ENCODE measurements at places on chromosomes 7 and 10.

DNA sequence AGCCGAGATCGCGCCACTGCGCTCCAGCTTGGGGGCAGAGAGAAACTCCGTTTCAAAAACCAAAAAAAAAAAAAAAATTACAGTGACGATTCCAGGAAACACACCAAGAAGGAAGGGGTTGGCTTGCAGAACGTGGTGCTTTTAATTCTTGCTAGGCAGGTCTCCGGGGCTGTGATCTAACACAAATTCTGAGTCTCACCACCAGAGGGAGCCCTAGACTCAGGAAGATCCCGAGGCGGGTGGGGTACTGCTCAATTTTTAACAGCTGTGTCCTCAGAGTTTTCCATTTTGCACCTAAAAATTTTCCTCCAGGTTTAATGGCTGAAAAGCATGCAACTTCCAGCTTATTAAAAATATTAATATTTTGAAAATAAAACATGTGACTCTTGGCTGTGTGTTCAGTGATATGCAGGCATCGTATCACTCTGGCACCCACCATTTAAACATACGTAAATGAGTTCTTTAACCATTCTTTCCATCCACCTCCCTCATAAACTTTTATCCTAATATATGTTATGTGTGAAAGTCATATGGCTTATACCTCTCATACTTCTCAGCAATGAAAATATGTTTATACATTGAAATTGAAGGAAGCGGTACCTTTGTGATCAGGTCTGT, 26.5 kb upstream of the NUB1 start:
- DNase-seq, result peak; percentile 65

DNA sequence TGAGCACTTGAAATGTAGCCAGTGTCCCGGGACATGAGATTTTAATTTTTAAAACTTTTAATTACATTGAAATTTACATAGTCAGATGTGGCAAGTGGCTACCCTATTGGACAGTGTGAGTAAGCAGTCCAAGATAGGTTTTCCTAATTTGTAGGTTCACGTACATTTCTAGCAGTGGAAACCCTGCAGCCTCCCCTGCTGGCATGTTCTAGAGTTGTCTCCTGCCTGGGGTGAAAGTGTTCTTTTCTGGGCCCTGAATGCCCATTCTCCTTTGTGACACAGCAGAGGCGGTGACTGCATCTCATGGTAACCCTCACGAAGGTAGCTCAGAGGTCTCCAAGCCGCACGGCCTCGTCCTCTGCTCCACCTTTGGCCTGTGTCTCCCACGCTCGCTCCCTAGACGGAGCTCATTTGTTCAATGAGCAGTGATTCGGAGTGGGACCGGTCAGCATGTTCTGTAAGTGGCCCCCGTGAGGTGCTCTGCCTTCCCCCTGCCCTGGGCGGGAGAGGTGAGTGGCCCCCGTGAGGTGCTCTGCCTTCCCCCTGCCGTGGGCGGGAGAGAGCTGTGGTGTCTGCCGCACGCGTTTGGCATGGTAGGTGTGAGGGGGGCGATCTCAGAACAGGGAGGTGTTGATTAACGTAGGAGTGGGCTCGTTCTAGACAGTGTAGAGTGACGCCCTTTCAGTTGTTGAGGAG, 18.0 kb downstream of the WDR37 start:
- no peak for DNase-seq

GRCh38 chr10:58829839-58830238, 317.2 kb downstream of the BICC1 start:
- no peak for DNase-seq

- no peak for DNase-seq
Measured at GRCh38 chr7:40298421-40298820, 163.6 kb downstream of the SUGCT start.

- peak; percentile 54 for DNase-seq
Measured at GRCh38 chr7:34107276-34107675, 201.9 kb downstream of the BMPER start.

DNA sequence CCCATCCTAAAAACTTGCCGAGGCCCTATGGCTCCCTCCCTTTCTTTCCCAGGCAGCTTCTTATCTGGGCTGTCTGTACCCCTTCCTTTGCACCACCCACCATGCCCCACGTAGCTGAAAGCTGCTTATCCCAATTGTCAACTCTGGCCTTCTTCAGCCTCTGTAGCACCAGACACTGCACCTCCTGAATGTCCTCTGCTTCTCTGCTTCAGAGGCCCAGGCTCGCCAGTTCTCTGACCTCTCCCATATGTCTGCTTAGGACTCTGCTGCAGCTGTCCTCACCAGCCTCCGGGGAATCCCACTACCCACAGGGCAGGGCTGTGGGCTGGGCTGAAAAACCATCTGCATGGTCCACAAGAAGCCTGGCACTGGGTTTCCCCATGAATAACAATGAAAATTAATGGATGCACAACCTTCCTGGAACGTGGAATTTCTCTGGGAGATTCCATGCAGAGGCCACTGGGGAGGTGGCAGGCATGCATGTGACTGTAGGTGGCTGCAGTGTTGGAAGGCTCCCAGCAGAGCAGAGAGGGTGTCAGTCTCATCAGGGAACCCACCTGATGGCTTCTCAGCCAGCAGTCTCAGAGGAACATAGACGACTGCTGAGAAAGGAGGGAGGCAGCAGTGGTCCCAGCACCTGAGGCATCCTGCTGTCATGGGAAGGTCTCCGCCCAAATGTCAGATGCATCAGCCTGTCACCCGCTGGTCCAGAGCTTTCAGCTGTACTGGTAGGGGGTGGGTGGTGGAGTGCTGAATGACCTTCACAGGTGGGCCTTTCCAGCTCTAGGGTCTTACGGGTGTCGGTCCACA, 16.8 kb upstream of the SH2D4B start:
- no peak for DNase-seq

DNA sequence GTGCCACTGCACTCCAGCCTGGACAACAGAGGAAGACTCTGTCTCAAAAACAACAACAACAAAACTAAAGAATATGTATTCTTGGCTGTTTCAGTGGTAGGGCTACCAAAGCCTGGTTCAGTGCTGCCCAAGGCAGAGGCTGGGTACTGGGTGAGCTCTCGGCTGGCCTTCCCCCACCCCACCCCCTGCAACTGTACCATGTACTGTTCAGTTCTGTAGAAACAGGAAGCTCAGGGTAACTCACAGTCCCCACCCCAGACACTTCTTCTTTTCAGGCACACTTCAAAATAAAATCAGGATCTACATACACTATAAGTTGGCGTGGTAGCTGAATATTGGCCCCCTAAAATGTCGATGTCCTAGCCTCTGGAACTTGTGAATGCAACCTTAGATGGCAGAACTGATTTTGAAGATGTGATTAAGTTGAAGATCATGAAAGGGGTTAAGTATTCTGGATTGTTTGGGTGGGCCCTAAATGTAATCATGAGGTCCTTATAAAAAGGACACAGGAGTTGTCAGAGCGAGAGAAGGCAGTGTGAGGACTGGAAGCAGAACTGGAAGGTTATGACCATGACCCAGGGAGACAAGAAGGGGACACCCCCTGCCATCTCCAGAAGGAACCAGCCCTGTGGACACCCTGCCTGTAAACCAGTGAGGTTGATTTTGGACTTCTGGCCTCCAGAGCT, 31.2 kb downstream of the TBXAS1 start:
- no peak for DNase-seq

- DNase-seq, result peak; percentile 18
Measured at GRCh38 chr7:134988161-134988560, 1.9 kb downstream of the AGBL3 start.

GRCh38 chr7:147904219-147904576, 686.4 kb upstream of the C7orf33 start:
- DNase-seq, result no peak

GRCh38 chr10:24505759-24506158, 217.9 kb downstream of the ARHGAP21 start:
- no peak for DNase-seq

DNA sequence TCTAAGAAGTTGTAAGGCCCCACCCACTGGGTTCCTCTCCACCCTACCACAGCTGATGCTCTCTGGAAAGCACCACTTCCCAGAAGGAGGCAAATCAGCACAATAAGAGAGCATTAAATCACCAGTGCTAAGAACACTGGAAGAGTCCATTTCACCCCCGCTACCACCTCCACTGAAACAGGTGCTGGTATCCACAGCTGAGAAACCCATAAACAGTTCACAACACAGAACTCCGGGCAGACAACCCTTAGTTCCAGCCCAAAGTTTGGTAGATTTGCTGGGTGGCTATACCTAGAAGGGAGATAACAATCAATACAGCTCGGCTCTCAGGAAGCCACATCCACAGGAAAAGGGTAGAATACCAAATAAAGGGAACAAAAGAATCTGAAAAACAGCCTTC, 34.1 kb downstream of the ZNF680 start:
- DNase-seq, result no peak

- peak; percentile 34 for DNase-seq
Measured at GRCh38 chr7:97215556-97215955, 98.1 kb downstream of the SDHAF3 start.

GRCh38 chr7:22445140-22445743, 54.7 kb downstream of the STEAP1B start:
- peak; percentile 42 for DNase-seq

DNA sequence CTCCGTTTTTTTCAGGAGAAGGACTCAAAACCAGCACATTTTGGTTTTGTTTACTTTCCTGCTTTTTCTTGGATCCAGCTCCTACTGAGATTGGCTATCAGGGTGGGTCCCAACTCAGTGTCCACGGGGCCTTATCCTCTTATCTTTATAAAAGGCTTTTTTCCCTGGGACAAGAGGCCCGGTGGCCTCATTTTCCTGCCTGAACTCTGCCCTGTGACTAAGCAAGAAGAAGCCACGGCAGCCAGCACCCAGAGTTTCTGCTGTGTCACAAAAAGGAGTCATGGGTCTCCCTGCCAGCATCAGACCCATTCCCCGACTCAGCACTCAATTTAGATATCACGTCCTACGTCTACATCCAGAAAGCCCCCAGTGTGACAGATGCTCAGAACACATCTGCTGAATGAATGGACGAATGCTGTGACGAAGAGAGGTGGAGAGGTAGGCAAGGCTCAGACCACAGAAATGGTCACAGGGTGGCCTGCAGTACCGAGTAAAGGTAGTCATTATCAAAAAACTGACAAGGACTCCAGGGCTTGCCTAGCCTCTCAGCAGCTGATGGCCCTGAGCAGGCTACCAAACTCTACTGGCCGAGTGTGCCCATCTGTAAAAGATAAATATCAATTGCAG, 16.7 kb downstream of the DLG5 start:
- no peak for DNase-seq

- DNase-seq, result no peak
Measured at GRCh38 chr7:110664803-110665202, 426.1 kb upstream of the LRRN3 start.

DNA sequence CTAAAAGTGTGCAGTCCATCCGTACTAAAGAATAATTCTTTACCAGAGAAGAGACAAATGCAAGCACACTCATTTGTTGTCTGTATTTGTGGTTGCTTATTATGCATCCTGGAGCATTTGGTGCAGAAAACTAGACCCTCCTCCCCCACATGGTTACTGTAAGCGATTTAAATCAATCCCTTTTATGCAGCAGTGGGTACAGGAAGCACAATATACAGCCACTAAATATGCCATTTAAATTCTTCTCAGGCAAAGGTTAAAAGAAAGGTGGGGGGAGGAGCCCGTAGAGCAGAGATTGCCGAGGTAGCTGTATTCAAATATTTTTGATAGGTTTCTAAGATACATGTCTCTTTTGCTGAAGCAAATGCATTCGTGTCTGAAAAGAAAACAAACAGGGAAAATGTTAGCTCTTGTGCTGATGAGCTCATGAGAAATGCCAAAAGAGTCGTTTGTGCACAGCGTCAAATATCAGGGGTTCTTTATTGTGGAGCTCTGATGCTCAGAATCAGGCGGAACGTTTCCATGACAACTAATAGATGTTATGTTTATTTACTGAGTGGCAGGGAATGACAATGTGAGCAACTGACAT, 131.3 kb upstream of the NPVF start:
- DNase-seq, result no peak

GRCh38 chr10:112461029-112461887, 14.2 kb downstream of the VTI1A start:
- DNase-seq, result peak; percentile 63

DNA sequence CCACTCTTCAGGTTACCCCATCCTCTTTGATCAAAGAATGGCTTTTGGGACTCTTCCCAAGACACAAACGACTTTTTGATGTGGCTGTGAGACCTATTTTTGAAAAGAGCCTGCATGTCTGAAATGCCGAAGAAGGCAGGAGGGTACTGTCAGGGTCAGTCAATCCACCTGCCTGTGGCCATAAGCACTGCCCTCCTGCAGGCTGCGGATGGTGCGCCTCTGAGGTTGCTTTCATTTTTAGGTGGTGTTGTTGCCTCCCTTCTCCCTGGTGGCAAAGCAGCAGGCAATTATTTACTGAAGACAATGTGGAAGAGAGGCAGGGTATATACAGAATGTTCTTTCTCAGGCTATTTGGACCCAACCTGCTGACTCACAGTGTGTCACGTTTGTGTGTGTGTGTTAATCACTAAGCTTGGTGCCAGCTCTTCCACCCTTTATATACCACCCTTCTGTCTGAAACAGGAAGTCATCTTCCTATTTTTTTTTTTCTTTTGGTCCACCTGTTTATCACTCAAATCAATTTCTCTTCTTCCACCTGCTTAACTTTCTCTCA, 1421.2 kb upstream of the CELF2 start:
- DNase-seq, result peak; percentile 91

- DNase-seq, result no peak
Measured at GRCh38 chr10:96507044-96507443, 6.7 kb downstream of the TLL2 start.

GRCh38 chr7:117091721-117092120, 138.4 kb downstream of the ST7 start:
- DNase-seq, result no peak

DNA sequence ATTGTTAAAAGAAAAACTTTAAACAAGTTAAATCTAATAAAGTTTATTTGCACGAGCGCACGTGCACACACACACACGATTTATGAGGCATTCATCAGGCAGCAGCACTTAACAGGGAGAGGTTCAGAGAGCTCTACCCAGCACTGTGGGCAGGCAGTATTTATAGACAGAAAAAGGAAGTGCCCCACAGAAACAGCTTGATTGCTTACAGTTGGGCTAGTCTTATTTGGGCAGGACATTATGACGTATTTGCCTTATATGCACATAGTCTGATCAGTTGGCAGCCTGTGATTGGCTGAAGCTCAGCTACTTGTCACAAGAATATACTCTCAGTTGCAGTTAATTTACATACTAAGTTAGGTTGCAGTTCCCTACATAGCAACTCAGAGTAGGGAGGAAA, 1.2 kb upstream of the SDHAF3 start:
- DNase-seq, result no peak

- DNase-seq, result no peak
Measured at GRCh38 chr10:126500866-126501265, 112.6 kb upstream of the ADAM12 start.

DNA sequence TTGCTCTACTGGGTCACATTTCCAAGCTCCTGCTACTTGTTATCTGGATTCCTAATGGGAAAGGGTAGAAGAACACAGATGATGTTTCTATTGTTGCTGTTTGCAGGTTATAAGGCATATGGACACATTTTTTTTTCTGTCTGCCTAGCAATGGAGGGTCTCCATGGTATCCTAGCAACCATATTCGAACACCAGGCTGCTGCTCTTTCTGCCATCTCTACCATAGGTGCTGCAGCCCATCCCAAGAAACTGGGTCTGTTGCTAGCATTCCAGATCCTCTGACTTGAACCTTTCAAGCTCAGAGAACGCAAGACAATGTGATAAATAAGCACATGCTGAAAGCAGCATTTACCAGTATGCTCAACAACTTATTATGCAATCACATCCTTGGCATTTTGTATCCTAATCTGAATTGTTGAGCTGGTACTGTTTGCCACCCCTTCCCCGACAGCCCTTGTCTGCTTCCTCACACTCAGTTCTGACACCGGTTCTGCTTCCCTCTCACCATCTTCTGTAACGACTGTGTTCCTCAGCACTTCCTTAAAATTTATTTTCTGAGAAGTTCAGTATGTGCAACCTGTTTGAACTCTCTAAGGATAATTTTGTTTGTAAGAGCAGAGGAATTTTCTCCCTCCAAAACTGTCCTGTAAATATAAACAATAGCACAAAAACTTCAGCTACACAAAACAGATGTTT, 6.2 kb downstream of the PRKG1 start:
- no peak for DNase-seq
